Stimulated activated CD8-positive, alpha-beta memory T cell treated with anti-CD3 and anti-CD28 coated beads, Interleukin-2, amount 100 ng/mL, for 48 hours (primary cell): ENCODE measurements at places on chromosomes 2 and 18.

DNA sequence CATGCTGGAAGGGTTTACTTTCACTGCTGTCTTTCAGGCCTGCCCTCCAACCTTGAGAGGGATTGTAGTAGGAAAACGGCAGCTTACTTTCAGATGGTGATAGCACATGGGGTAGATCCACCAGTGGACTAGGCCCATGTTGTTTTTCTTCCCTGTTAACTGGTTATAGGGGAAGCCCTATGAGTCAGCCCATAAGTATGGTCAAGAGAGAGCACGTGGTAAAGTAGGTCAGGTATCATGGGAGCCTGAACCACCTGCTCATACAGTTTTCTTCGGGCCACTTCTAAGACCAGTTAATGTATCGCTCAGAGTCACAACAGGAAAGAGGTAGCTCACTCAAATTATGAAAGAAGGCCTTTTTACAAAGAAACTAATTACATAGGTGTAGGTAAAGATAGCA is 33.0 kb downstream of the PDK1 start:
- no peak for DNase-seq

DNA sequence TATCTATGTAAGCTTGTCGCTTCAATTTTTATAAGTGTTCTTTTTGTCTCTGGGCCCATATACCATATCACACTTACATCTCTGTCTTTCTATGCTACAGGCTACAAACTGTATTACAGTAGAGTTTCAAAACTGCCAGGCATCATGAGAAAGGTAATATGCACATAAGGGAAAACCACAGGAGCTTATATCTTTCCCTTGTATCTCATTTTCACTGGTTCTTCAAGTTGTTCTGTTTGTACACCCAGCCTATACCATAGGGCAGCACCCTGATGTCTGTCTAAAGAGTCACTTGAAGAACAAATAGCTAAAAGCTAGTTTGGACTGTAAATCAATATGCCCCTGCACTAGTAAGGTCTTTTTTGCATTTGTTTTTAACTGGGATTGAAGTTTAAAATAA is 366.7 kb downstream of the FIGN start:
- DNase-seq, result no peak

DNA sequence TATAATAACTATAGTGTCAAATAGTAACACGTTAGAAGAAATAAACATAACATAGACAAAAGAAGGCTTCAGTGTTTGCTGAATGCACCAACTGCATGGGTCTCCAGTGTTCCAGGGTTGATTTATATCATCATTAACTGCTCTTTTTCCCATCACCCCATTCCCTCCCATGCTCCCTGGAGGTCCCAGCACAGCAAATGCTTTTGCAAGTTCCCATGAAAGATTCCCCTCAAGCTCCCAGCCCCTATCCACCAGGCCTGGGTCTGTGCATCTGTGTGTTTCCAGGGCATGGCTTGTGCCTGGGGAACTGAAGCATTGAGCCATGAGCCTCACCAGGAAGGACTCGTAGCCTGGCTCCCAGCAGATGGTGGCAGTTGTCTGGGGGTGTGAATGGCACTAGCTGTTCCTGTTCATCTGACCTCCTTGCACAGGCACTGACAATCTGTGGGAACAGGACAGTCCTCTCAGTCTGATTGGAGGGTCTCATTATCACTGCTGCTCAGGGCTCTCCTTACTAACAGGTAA is 164.6 kb upstream of the RMP24 start:
- DNase-seq, result no peak

DNA sequence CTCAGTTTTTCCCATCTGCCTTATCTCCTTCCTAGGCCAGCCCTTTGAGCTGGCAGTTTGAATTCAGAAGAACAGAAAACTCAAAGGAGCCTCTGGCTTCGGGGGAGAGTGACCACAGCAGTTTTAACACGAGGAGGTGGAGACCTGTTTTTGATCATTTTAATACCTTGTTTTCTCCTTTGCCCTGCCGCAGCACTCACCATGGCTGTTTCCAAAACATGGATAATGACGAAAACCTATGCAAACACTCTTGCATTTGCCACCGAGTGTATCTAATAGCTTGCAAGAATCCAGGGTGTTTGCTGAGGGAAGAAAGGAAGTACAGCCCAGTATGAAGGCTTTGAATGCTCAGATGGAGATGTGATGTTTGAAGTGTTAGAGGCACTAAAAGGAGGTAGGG is 167.1 kb downstream of the PRKCE start:
- DNase-seq, result no peak

GRCh38 chr2:108637304-108637669 is 82.0 kb upstream of the RANBP2 start:
- no peak for DNase-seq

- no peak for DNase-seq
These were observed 89.3 kb upstream of the TEX51 start for GRCh38 chr2:126809340-126809739.

DNA sequence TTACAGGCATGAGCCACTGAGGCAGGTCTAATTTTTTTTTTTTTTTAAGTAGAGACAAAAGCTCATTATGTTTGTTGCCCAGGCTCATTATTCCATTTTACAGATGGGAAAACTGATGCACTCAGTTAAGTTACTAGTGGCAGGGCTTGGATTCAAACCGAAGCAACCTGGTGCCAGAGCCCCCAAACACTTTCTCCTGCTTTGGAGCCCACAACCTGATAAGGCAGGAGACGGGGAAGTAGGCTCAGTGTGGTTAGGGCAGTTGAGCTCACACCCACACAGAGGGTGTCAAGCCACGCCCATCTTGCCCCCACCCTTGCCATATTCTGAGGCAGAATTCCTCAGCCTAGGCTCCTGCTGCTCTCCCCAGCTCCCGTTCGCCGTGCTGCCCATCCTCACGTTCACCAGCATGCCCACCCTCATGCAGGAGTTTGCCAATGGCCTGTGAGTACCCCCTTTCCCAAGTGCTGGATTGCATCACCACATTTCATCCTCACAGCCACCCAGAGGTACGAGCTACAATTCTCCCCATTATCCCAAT is 5.8 kb upstream of the CTDSP1 start:
- no peak for DNase-seq

DNA sequence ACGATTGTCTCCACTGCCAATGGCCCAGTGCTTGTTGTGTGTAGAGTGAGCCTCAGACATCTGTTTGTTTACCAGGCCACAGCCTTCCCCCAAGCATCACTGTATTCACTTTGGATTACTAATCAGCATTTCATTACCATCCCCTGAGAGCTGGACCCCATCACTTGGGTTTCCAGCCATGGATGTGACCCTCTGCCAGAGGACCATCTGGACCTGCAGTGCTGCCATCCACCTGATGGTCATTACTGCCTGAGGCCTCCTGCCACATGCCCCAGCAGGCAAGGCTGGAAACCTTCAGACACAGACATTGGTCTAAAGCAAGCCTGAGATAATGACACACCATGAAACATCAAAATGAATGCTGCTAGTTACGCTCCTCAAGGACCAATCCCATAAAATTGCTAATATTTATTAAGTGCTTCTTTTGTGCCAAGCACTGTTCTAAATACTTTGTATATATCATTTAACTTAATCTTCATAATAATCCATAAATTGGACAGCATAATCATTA is 2096.3 kb upstream of the CELF4 start:
- no peak for DNase-seq

DNA sequence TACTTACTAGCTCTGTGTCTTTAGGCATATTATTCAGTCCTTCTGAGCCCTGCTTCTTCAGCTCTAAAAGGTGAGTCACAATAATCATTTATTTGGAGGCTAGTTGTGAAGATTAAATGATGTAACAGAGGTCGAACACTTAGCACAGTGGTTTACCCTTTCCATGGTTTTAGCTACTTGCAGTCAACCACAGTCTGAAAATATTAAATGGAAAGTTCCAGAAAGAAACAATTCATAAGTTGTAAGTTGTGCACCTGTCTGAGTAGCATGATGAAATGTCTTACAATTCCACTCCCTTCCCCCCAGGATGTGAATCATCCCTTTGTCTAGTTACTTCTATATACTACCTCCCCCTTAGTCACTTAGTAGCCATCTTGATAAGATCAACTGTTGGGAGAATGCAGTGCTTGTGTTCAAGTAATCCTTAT is 217.6 kb upstream of the THUMPD2 start:
- DNase-seq, result no peak

DNA sequence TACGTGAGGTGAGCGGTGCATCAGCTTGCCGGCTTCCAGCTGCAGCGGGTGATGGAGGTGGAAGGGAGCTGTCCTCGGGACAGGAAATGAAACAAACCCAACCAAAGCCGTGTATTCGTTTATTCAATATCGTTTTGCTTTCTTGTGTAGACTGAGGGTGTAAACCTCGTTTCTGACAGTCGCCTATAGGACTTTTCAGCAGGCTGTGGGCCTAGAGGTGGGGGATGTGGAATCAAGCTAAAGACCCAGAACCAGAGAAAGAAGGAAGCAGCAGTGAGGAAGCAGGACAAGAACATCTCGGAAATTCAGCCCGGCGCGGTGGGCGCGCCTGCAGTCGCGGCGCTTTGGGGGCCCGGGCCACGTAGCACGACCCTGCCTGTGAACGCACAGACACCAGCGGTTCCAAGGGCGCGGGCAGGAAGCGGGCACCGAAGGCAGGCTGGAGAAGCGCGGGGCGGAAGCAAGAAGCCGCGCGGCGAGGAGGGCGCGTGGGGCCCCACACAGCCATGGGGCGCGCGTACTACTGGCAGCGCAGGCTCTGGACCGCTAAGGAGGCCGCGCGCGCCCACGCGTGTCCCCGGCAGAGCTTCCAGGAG is 755 bp upstream of the ATP9B start:
- DNase-seq, result no peak

DNA sequence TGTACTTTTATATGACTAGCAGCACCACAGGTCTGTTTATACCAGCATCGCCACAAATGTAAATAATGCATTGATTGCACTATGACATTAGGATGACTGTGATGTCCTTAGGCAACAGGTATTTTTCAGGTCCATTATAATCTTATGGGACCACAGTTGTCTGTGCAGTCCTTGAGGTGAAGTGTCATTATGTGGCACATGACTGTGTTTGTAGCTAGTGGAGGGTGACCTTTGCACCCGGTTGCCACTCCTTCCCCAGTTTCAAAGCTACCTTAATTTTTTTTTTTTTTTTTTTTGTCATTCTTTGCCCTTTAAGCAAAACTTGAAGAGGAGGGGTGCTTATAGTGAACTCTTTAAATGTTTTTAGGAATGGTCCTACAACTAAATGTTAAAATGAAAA is 386.4 kb downstream of the THSD7B start:
- no peak for DNase-seq

GRCh38 chr2:222318026-222318711 is 19.4 kb upstream of the PAX3 start:
- no peak for DNase-seq

DNA sequence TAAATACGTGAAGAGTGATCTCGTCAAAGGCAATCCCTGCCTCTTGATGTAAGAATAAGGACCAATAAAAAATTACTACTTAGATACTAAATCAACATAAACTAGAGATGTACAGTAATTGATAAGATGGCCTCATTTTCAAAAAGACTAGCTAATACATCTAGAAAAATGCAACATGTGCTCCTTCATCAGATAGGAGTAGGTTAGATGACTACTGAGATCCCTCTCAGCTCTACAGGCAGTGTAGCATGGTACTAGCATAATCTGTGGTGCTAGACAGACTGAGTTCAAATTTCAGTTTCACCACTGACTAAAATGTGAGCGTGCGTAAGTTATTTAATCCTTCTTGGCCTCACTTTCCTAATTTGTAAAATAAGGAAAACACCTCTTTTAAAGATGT is 82.6 kb upstream of the FRZB start:
- no peak for DNase-seq

GRCh38 chr2:136195226-136195625 is 77.3 kb upstream of the CXCR4 start:
- DNase-seq, result no peak

DNA sequence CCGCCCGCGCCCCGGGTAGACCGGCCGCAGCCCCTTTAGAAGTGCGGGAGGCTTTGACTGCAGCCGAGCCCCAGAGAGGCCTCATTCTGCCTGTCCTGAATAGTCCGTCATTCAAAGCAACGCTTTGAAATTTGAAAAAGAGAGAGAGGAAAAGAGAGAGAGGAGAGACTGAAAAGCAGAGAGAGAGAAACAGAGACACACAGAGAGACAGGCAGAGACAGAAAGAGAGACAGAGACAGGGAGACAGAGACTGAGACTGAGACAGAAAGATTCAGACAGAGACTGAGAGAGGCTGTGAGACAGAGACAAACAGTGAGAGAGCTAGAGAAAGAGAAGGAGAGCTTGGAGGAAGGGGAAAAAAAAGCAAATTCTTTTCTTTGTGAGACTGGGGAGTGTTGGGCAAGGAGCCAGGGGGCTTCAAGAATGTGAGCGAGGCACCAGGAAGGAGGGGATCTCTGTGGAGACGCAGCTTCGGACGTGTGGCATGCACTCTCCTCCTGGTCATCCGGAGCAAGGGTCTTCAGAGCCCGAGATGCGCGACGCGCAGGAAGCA is 73.1 kb downstream of the MYCN start:
- no peak for DNase-seq

- no peak for DNase-seq
These were observed 1543.5 kb upstream of the ACVR2A start for GRCh38 chr2:146301287-146301686.

DNA sequence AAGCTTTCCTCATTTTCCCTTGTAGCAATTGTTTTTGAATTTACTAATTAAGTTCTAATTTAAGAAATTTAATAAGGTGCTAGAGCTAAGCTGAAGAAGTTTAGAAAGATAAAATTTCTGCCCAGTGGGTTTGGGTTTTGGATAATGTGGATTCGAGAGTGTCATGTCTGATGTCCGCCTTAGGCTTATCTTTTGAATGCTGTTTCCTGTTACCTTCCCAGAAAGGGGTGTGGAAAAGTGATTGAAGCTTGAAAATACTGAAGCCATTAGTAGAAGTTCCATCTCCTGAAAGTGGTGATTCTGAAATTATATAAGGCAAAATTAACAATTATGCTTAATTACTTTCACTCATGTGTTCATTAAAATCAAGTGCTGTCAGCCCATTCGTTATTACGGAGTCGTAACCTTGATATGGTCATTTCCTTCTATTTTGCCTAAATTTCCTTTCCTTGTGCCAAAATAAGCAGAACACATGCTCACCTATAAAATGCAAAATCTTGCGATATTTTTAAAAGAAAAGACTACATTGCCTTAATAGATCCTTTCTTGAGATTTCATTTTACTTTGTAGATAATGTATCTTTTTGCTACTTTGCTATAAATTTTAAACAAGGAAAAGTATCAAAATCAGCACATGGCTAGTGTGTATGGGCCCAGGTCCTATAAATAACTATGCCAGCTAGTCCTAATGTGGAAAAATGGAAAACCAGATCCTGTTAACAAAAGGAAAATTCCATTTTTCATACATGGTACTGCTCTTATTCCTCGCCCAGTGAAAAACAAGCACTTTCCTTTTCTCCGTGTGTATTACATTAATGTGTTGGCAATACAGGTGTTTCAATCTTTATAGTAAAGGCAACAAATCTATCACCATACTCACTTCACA is 97.3 kb downstream of the ICOS start:
- no peak for DNase-seq

GRCh38 chr2:164850235-164850634 is 8.6 kb upstream of the COBLL1 start:
- DNase-seq, result no peak

- no peak for DNase-seq
These were observed 140.4 kb upstream of the RNF152 start for GRCh38 chr18:62033207-62033606.

- no peak for DNase-seq
These were observed 188.3 kb downstream of the ETAA1 start for GRCh38 chr2:67585400-67585799.
